Stimulated activated CD8-positive, alpha-beta memory T cell treated with anti-CD3 and anti-CD28 coated beads, Interleukin-7, amount 100 ng/mL, for 1 hour (primary cell): ENCODE measurements at places on chromosomes 2 and 18.

- no peak for DNase-seq
Measured at GRCh38 chr2:185667452-185667851, 71.2 kb upstream of the FSIP2 start.

DNA sequence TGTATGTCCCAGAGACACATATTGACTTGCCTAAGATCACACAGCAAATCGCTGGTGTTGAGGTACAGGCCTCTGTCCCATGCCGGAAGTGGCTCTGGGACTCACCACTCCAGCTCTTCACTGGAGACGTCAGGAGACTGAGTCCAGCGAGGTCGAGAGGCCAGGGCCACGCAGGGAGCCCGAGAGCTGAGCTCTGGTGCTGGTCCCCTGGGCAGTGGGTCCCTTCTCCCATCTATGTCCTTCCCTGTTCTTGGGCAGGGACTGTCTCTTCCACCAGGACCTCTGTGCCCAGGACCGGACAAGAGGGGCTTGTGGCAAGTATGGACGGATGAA lies 62.4 kb upstream of the TWIST2 start:
- no peak for DNase-seq

GRCh38 chr2:196967116-196967515 lies 40.6 kb upstream of the PGAP1 start:
- no peak for DNase-seq

GRCh38 chr2:46650556-46651001 lies 171.2 kb downstream of the TMEM247 start:
- DNase-seq: peak; percentile 35

- no peak for DNase-seq
Measured at GRCh38 chr2:117726747-117727146, 87.7 kb upstream of the DDX18 start.

DNA sequence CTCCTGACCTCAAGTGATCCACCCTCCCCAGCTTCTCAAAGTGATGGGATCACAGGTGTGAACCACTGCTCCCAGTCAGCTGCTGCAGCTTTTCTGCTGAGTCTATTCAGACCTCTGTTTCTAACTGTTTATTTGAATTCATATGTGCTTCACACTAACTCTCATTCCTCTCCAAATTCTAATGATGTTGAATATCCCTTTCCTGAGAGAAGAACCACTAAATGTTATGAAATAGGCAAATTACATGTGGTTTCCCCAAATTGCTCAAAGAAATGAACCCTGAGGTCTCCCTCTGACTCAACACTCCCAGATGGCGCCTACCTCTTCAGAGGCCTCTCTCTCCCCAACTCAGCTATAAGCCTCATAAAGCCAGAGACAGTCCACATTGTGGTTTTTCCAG lies 98.6 kb downstream of the IRS1 start:
- no peak for DNase-seq

GRCh38 chr2:229640636-229641035 lies 73.7 kb downstream of the DNER start:
- DNase-seq: no peak

DNA sequence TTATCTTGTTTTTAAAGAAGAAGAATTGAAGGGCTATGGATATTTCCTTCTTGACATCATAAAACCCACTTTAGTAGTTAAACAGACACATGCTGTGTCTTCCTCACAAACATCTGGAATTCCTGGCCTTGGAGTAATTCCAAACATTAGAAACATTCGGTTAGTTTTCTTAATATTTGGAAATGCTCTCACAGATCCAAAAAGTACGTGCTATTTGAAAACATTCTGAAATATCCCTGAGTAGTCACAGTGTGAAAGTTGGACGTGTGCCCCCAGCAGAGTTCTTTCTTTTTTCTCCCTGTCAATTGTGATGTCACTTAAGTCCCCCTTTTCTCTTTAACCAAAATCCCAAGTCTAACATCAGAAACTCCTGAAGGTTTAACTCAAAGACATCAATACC lies 91.3 kb downstream of the ANTXR1 start:
- DNase-seq: no peak

GRCh38 chr2:119475225-119475856 lies 43.7 kb downstream of the TMEM37 start:
- no peak for DNase-seq

GRCh38 chr2:157085522-157085921 lies 172.0 kb upstream of the GALNT5 start:
- DNase-seq: no peak

- no peak for DNase-seq
Measured at GRCh38 chr2:100615886-100616285, 53.1 kb downstream of the PDCL3 start.

DNA sequence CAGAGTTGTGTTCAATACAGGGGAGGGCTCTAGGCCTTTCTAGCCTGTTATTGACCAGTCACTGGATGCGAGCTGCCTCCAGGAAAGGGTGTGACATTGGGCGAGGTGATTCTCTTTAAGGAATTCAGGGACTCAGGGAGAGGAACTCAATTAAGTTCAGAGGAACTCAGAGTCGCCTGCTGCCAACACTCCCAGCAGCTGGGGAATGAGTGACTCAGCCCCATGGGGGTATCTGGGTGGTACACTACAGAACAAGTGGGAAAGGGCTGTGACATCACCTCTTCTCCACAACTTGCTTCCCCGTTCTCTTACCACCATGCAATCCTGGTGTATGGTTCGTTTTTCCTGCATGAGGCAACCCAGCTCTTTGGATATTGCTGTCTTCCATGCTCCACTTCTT lies 50.4 kb upstream of the CYRIA start:
- no peak for DNase-seq

GRCh38 chr2:208671284-208671683 lies 264.7 kb downstream of the PTH2R start:
- DNase-seq: no peak

DNA sequence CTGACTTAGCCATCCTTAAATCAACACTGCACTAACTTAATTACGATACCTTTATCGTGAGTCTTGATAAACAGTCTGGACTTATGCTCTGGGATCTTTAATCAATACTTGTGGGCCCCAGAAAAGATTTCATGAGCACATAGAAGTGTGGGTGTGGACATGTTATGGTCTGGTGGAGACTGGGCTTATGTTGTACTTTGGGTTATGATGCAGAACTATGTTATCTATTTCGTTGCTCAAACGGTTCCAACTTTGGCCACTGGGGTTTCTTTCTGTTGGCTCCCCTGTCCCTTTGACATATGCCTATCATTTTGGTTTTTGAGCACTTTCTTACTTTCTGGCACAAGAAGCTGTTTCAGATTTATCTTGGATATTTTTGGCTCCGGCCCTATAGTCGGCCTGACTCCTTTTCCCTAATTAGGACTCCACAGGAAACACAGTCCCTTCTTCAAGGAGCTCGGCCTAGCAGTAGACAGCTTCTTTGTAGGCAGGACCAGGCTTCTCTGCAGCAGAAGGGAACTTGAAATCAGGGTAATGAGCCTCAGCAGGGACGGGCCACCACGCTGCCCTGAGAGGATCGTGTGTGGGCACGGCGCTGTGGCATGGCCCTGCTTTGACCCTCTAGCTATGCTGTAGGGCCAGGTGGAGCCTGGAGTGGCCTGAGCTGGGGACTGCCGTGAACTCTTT lies 54.6 kb upstream of the TXNDC2 start:
- no peak for DNase-seq

DNA sequence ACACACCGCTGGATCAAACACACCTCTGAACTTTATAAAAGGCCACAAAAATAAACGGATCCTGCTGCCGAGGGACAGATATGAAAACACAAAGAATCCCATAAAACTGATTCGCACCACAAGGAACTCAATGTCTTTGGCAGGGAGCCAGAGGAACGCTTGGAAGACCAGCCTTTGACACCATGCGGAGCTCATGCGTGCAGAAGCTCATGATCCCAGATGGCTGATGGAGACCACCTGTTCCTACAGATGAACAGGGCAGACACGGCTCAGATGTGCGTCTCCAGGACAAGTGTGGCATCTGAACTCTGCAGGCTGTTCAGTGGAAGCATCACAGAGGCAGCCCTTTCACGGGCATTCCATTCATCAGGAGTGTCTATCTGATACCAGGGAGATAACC lies 24.9 kb downstream of the COPS9 start:
- no peak for DNase-seq

DNA sequence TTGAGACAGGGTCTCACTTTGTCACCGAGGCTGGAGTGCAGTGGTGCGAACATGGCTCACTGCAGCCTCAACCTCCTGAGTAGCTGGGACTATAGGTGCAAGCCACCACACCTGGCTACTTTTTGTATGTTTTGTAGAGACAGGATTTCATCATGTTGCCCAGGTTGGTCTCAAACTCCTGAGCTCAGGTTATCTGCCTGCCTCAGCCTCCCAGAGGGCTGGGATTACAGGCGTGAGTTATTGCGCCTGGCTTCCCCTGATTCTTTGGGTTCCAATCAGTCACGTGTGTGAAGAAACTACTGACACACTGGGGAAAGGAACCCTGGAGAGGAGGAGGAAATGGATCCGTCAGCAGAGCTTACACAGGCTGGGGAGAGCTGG lies 22.3 kb upstream of the RAB10 start:
- DNase-seq: no peak

GRCh38 chr2:218323526-218324472 lies 31.5 kb upstream of the TMBIM1 start:
- DNase-seq: no peak

GRCh38 chr2:236369661-236370062 lies 105.5 kb upstream of the ASB18 start:
- no peak for DNase-seq

GRCh38 chr2:219782737-219783348 lies 155.4 kb downstream of the SLC4A3 start:
- DNase-seq: no peak

DNA sequence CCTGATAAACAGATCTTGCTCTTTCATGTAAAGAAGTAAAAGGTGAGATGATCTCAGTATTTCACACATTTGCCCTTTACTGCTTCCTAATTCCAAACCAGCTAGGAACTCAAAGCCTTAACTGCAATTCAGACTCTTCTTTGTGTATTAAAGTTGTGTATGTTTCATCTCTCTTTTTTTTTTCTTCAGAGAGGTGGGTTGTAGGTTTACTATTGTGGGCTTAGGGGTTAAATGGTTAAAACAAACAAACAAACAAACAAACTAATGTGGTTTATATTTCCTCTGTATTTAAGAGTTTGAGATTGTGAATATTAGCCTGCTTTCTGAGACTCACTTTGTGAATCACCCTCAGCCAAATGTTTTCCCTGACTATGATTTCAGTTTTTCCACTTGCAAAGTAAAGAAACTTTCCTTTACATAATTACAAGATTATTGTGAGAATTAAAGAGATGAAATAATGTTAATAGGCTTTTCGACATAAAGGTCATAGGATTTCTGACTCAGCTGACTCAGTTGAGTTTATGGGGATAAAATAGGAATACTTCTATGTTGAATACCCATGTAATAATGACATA lies 2.8 kb downstream of the GULP1 start:
- DNase-seq: no peak

GRCh38 chr2:130819608-130820278 lies 17.0 kb upstream of the ARHGEF4 start:
- no peak for DNase-seq

- DNase-seq: no peak
Measured at GRCh38 chr2:24889221-24889620, 30.8 kb downstream of the ADCY3 start.

GRCh38 chr2:156918410-156918809 lies 339.1 kb upstream of the GALNT5 start:
- DNase-seq: no peak

- no peak for DNase-seq
Measured at GRCh38 chr2:194203898-194204297, 1453.1 kb upstream of the SLC39A10 start.

DNA sequence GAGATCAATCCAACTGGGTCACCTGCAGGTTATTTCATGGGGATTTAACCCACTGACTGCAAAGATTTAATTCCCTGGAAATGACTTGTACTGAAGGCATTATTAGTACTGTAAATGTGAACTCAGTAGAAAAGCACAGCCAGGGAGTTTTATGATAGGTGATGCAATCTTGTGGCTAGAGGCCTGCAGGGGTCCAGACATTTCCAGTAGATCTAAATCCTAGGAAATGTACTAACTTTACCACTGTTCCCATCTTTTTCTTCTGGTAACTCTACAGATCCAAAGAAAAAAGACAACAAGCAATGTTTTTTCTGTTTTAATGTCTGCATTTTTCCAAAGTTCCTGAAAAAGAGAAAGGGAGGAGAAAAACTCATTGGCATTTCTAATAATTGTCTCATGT lies 500.1 kb downstream of the ARHGAP15 start:
- no peak for DNase-seq

GRCh38 chr18:35835833-35836232 lies 136.6 kb upstream of the RMP24 start:
- DNase-seq: no peak

GRCh38 chr2:51219468-51219867 lies 187.5 kb upstream of the NRXN1 start:
- DNase-seq: no peak

DNA sequence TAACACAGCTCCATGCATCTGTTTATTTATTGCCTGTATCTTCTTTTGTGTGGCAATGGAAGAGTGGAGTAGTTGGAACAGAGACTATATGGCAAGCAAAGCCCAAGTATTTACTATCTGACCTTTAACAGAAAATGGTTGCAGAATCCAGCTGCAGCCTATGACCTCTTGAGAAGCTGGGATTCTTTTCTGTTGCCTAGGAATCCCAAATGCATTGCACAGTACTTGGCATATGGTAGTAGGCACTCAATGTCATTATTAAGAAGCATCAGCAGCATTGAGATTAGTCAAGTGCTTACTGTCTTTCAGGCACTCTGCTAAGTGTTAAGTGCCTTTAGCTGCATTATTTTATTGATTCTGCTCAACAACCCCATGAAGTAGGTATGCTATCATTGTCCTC lies 331.6 kb downstream of the CCDC85A start:
- no peak for DNase-seq

DNA sequence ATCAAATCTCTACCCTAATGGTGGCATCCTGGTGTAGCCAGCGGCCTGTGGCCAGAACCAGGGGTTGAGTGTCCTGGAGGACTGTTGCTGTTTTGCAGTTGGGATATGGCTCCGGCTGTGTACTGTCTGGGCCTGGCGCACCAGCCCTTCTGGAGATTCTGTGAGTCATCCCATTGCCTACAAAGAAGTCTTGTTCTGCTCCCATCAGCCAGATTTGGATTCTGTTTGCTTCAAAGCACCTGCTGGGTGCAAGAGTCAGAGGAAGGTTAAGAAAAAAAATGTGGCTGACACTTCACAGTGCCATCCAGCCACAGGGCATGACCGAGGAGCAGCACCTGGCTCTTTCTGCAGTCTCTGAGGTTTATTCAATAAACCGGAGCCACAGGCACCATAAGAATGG lies 41.0 kb upstream of the ASAP2 start:
- DNase-seq: no peak

DNA sequence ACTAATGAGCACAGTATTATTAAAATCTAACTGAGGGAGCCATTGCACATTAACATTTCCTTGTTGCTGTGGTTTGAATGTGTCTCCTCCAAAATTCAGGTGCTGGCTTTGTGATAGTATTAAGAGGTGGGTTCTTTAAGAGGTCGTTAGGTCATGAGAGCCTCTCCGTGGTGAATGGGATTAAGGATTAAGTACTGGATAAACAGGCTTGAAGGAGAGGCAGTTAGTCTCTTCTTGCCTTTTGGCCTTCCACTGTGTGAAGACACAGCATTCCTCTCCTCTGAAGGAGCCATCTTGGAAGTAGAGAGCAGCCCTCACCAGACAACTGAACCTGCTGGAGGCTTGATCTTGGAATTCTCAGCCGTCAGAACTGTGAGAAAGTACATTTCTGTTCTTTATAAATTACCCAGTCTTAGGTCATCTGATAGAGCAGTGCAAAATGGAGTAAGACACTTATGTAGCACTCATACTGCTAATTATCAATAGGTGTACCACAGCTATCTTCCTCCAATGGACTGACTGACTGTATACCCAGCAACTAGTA lies 182.7 kb downstream of the MYO3B start:
- no peak for DNase-seq
